ENCODE measurements at places on chromosomes 1 and 21.

DNA sequence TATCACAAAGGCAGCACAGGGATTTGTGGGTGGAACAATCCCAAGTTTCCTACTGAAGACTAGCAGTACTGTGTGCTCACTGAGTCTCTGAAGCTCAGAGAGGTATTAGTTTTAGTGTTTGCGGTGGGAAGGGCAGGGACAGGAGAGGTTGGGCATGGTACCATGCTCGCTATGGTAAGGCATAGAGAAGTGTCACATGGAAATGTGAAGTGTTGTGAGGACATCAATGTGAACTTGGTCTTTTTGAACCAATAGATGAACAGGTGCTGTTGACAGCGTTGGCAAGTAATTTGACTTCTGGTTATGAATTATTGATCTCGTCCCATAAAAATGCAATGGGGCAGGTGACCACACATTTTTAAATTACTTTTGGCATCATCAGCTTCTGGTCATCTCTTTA is 55.8 kb upstream of the ADAMTS1 start:
- DNase-seq, result no peak

DNA sequence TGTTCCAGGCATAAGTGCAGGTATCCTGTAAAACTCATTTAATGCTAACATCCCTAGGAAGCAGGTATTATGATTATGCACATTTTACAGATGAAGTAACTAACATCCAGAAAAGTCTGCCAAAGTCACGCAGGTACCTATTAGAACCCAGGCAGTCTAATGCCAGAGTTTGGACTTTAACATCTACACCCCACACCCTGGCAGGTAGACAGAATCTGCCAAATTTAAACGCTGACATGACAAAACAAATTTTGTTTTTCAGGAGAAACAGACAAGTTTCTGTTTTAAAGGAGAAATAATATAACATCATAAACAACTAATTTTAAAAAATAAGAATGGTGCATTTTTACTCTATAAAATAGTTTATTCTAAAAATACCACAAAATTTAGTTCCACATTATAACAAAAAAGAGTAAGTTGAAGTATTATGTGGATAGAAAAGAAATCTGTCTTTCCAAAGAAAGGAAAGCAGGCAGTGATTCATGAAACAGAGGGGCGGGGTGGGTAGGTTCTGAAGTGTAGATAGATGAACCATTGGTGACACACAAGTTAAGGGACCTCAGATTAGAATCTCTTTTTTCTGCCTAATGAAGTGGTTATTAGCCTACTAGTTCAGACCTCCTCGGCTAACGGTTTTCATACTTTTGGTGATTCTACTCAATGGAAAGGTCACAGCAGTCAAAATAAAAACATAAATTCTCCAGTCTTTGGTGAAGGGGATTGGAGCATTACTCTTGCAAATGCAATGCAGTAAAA is 1.7 kb downstream of the ASPM start:
- DNase-seq, result peak; percentile 28

- DNase-seq, result no peak
Observed at GRCh38 chr1:171286032-171286705, 27.8 kb upstream of the FMO4 start.

GRCh38 chr1:26121854-26122773 is 10.5 kb downstream of the PDIK1L start:
- peak; percentile 43 for DNase-seq

DNA sequence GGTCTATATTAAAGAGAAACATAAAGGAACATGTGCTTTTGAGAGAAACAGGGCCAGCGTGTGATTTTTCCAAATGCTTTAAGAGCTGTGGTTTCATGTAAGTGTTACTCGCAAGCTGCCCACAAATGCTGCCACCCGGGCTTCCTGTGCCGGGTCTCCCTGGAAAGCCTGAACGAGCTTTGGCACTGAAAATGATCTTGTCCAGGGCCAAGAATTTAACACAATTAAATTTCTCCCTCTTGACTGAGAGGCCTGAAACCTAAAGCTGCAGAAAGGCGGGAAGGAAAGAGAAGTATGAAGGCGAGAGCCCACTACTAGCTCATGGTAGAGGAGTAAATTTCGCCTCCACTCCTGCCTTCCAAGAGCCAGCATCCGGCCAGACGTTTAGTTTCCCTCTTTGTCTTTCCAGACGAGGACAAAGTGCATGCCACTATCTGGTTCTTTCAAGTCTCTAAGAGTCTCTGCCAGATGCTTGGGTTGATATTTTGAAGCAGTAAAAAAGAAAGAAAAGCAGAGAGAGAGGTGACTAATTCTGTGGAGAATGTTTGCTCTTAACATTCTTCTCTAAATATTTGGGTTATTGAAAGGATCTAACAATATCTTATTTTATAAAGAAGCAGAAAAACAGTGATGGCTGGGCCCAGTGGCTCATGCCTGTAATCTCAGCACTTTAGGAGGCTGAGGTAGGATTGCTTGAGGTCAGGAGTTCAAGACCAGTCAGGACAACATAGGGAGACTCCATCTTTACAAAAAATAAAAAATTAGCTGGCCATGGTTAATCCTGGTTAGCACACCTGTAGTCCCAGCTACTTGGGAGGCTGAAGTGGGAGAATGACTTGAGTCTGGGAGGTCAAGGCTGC is 100.0 kb upstream of the HNRNPU start:
- DNase-seq, result peak; percentile 82

DNA sequence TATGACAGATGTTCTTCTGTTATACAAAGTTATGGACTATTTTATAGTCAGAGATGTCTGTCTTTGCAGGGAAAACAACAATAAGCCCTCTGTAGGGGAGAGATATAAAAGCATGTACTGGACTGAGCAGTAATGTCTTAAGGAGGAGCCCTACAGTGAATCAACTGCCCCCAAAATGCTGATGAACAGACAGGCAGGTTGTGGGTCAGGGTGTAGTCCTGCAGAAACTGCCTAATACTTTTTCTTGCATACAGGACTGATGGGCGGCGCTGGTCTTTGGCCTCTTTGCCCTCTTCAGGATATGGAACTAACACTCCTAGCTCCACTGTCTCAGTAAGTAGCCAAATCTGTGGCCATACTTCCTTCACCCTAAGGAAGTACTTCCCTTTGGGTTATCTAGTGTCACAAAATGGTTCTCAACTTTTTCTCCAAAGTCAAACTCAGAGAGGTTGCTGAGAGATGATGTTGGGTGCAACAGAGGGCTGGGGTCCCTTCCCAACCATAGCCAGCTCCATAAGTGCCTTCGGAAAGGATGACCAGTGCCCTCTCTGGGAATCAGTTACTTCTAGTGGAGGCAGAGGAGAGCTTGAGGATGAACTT is 129.8 kb downstream of the PIK3R3 start:
- DNase-seq, result no peak

DNA sequence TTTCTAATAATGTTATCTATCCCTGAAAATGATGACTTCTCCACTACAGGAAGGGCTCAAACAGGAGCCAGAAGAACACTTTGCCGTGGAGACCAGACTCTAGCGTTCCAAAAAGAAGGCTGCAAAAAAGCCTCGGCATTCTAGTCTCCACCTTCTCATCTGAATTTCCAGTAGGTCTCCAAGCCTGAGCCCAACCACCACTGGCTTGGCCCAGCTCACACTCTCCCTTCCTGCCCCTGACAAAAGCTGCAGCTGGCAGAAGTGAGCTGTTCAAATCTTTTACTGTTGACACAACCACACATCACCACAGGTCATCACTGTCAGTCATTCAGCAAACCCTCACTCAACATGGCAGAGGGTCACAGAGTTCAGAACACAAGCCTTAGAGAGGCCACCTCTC is 69.3 kb downstream of the CAMK2N1 start:
- DNase-seq, result no peak

GRCh38 chr1:6587261-6588005 is 7.6 kb downstream of the ZBTB48 start:
- DNase-seq, result no peak

Measured in AG10803 (cell line).